AG08395 (cell line): ENCODE measurements at places on chromosomes 3 and 15.

DNA sequence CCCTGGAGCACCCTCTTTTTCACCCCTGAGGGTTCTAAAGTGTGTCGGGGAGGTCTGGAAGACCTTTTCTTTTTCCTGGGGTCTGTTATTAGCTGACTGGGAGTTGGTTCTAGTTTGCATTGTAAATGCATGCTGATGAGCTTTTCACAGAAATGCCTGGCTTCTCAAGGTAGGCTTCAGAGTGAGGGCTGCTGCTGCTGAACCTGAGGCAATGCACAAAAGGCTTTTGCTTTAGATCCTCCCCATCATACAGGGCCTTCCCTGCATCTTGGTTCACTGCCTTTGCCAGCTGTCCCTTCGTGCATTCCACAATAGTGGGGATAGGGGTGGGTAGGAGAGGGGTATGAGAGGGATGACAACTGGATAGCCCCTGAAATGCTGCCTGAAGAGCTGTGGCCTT is 46.6 kb downstream of the FAH start:
- no peak for DNase-seq

DNA sequence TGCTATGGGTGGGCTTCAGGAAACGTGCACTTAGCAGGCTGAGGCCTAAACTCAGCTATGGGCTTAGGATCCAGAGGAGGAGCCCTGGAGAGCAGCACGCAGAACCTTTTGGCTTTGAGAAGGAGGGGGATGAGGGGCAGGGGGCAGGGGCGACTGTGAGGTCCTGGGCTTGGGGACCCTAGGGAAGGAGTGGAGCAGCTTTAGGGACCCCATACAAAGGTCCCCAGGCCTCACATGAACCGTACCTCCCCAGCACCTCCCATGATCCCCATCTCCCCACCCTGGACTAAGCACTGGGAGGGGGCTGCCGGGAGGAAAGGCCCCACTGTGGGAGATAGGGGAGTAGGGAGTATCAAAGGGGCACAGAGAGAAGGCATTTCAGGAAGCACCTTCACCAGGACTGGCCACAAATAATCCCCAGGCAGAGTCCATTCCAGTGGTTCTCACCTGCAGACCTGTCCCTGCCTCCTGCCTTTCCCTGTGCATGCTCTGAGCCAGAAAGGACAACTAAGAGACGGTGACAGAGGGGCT is 62.0 kb upstream of the KLF13 start:
- DNase-seq: no peak

GRCh38 chr3:126355251-126355650 is 2.0 kb downstream of the KLF15 start:
- DNase-seq: no peak

DNA sequence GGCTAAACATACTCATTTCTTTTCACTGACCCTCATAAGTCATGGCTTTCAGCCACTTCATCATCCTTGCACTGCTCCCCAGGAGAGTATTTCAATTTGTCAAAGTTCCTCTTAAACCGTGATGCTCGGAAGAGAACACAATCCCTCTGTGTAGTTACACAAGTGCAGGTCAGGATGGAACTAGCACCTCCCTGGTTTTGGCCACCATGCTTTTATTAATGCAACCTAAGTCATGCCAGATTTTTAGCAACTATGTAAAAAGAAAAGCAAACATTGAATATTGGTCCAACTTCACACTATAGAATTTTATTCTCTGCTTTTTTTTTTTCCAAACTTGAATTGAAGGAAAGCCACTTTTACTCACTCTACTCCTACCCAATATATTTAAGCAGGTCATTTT is 45.2 kb downstream of the CNTN6 start:
- DNase-seq: no peak

GRCh38 chr3:47949979-47950378 is 66.2 kb downstream of the MAP4 start:
- no peak for DNase-seq

DNA sequence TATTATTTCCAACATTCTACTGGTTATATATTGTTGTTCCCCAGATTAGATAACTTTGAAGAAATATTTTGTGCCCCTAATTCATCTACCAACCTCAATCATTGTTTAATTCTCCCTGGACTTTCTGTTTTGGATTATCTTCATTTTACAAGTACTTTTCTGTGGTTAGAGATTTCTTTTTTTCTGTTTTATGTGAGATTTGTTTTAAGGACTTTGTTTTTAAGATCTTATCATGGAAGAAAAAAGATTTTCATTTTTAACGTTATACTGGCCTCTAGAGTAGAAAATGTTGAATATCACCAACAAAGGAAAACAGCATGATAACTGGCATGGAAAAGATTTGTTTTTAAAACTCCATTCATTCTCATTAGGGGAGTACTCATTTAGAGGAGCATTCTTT is 210.9 kb upstream of the KCNMB2 start:
- DNase-seq: peak; percentile 52

DNA sequence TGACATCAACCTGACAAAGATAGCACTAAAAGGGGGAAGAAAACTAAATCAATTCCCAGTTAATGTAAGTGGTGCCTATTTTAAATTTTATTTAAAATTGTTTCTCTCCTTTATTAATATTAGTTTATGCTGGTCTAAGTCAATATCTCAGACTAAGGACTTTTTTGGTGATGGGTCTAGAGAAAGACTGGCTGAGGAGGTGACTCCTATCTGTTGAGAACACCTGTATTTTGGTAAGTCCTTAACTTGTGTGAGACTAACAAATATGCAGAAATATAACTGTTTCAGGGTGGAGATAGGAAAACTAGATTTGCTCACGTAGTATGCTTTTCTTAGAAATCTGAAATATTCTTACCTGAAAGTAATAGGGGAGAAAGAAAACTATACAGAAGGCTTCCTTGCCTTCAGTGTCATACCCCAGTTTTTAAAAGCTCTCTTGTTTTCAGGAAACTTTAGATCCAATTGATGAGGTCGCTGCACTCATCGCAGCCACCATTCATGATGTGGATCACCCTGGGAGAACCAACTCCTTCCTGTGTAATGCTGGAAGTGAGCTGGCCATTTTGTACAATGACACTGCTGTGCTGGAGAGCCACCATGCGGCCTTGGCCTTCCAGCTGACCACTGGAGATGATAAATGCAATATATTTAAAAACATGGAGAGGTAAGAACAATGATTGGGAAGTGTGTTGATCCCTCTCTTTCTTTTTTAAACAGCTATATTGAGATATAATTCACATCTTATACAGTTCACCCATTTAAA is 138.9 kb downstream of the PDE8A start:
- DNase-seq: no peak
